ENCODE measurements at places on chromosomes 4 and X.

GRCh38 chr4:147583876-147584275, 33.3 kb upstream of the TMEM184C start:
- no peak for DNase-seq

- no peak for DNase-seq
Observed at GRCh38 chrX:105564501-105564900, 257.8 kb upstream of the NRK start.

DNA sequence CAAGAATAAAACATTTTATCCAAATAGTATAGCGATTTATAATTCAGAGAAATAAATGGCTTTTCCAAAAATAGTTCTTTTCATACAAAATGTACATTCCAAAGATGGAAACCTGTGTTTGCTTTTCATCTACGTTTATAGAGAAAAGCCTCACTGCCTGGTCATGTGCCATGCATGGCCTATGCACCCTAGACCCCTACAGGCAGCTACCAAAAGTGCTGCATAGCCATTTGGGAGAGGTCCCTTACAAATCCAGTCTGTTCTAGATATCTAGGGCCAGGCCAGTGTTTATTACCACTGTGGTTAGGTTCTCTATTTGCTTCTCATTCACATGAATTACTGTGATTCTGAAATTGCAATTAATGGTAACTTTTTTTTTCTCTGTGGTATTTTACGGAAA, 17.2 kb downstream of the HMGB2 start:
- DNase-seq, result no peak

DNA sequence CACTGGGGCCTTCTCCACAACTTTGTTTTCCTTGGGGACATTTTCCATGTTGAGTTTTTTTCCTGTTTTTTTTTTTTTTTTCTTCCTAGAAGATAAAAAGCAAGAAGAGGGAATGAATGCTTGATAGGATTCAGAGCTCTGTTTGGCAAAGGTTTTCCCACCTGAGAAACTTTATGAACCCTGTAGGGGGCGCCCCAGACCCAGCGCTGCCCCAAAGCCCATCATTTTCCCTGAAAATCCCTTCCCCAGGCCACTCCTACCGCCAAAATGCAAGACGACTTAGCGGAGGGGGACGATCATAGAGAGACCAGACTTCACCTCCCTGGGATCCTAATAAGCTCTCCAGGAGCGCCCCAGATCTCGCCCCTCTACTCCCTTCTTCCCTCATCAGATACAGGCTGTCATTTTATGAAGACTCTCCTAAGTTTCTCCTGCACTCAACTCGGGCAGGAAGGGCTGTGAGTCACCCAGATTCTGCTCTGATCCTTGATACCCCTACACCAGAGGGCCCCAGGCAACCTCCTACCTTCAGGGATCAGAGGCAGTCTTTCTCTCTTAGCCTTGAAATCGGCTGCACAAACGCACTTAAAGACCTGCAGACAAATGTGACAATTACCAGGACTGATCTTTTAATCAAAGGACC, 1.4 kb downstream of the BEX5 start:
- DNase-seq, result no peak

GRCh38 chr4:85793233-85793585, 318.3 kb downstream of the ARHGAP24 start:
- no peak for DNase-seq

- no peak for DNase-seq
Observed at GRCh38 chr4:54719378-54719777, 61.6 kb downstream of the KIT start.

DNA sequence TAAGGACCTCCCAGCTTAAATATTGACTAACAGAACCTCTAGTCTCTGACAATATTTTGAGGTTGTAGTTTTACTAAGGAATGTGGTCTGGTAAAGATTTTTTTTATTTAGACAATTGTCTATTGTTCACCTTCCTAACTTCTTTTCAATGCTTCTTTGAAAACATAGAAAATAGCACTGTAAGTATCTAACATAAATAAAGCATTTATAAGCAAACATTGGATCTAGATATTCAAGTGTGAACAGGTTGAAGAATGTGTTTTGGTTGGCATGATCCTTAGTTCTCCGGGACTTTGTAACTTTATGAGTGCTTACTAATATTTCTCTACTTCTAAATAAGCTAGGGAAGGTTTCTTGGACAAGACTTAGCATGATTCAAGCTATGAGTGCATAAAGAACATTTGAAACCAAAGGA, 285.4 kb upstream of the ARSJ start:
- DNase-seq, result no peak

DNA sequence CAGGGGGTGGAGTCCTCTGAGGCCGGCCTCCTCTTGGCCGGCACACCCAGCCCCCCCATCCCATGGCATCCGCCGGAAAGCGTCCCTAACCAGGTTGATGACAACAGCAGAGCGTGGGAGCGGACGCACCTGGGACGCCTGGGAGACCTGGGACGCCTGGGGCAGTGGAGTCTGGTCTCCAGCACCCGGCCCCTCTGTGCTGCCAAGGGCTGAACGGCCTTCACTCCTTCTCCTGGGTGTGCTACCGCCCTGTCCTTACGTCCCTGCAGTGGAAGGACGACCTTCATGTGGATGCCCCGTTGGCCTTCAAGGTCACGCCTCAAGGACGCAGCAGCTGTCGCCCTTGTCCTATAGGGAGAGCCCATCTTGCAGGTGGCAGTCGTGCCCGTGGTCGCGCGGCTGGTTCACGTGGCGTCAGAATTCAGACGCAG, 26.9 kb downstream of the NKX1-1 start:
- DNase-seq, result no peak

- DNase-seq, result no peak
Observed at GRCh38 chr4:144360146-144360793, 219.8 kb upstream of the GYPA start.

DNA sequence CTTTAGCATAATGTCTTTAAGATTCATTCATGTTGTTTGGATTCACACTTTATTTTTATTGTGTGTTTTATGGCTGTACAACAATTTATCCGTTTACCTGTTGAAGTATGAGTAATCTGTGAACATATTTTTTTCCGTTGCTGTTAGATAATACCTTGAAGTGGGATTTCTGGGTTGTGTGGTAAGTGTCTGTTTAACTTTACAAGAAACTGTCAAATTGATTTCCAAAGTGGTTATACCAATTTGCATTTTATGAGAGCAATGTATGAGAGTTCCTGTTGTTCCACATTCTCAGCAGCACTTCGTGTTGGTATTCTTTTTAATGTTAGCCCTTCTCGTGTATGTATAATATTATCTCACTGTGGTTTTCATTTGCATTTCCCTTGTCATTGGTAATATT, 53.6 kb downstream of the USP53 start:
- DNase-seq, result no peak

DNA sequence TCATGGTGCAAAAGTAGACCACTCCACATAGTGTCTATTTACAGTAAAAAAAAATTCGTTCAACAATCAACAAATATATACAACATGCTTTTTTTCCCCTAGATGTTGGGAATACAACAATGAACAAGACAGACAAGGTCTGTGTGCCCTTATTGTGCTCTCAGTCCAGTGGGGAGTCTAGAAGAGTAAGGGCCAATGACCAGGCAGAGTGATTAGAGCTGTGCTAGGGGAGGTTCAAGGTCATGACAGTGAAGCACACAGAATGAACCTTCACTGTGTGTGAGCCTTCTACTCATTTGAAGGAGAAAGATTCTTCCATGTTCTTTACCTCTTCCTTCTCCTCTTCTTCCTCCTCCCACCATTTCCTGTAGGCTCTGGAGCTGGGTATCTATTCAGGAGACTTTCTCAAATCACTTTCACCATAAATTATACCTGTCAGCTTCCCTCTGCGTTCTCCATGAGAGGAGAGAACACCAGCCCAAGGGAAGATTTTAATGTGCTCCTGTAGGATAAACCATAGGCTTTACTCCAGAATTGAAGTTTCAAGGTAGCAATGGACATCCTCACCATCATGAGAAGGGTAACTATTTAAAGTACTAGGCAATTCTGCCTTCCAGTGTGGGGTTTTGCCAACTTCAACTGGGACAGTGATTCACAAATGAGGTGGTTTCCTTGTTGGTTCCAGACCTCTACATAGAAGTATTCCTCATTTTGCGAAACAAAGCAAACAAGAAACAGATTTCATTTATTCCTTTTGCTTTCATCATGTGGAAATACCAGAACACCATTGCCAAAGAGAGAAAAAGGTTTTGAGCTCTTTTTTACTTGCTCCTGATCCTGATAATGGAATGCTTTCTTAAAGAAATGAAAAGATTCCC, 246.9 kb upstream of the GPC4 start:
- DNase-seq, result no peak

- no peak for DNase-seq
Observed at GRCh38 chrX:49165901-49166881, 3.6 kb downstream of the MAGIX start.

DNA sequence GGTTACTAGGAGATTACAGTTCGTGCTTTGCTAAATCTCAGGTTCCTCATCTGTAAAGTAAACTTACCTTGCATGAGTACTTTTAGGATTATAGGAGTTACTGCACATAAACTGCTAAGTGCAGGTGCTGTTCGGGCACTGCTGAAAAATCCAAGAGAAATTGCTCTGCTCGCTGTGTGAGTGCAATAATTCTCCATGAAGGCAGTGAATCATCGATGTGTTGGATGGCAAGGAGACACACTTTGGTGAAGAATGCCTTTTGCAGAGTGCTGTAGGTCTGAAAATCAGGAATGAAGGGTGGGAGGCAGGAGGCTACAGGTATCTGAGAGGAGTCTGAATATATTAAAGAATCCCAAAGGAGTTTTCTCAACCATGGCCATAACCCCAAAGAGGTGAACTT, 113.0 kb downstream of the CHIC2 start:
- no peak for DNase-seq

- no peak for DNase-seq
Observed at GRCh38 chrX:12234534-12235329, 96.5 kb downstream of the FRMPD4 start.

DNA sequence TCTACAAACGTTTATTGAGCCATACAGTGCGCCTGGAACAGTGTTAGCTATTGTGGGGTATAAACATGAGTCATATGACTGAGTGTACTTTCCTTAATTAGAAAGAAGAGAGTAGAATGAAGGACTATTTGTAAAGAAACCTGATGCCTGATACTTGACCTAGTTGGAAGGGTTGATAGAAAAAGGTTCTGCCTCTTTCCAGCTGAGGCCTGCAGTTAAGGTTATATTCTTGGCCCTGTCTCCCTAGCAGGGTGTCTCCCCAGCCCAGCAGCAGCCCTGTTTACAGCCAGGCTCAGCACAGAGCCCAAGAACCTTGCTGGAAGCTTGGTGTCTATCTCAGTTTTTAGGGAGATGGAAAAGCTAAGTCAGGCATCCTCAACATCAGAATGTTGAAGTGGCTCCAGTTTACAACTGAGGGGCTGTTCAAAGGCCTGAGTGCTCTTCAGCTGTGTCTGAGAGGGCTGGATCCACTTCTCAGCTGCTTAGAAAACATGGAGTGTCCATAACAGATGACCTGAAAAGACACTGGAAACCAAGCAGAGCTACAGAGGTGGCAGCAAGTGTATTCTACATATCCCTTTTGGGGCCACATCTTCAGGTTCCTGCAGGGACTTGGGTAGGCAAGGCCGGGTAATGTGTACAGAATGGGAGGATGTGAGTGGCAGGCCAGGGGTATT, 21.6 kb downstream of the NYX start:
- no peak for DNase-seq

- DNase-seq, result no peak
Observed at GRCh38 chr4:140238351-140239056, 84.5 kb upstream of the MAML3 start.

DNA sequence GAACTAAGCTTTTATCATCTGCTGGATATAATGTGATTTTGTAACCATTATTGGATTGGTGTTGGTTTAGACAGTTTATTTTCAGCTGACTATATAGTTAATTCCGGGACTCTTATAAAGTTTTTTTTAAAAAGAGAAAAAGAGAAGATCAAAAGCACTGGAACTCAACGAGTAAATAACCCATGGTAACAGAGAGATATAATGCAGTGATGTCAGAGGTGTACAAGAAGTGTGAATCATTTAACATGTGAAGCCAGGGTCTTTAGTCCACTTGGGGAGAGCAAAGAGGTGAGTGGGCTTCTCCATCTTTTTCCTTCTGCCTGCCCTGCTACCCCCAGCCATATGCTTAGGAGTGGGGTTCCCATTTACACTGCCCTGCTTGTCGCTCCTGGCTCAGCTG, 3.2 kb downstream of the TMEM165 start:
- DNase-seq, result no peak

- no peak for DNase-seq
Observed at GRCh38 chr4:126890383-126890782, 742.4 kb upstream of the INTU start.

DNA sequence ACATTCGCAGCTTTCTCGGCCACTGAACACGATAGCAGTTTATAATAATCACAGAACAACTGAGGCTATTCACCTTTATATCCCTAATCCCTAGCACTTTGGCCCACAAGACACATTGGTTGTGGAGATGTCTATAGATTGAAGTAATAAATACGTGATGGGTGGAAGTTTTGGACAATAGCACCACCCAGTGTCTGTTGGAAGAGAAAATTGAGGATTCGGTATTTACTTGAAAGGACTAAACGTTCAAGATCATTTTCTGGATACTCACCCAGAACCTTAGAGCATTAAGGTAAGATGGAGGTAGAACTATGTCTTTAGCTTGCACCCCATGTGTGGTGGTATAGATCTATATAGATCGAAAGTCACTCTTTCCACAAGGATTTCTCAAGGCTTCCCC, 787 bp upstream of the TMSB15A start:
- DNase-seq, result no peak

- no peak for DNase-seq
Observed at GRCh38 chr4:81410680-81411079, 61.0 kb downstream of the RASGEF1B start.

DNA sequence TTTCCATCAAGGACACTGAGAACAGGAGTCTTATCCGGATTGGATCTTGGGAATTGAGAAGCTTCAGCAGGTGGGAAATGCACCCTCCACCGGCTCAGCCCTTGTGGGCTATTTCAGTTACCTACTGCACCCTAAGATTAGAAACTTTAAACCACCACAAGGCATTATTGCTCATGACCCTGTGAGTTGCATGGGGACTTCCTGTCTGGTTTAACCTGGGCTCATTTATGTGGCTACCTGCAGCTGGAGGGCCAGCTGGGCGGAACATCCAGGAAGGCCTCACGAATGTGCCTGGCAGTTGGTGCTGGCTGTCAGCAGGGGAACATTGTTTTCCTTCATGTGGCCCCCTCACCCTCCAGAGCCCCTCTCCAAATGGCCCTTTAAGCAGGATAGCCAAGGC, 164.1 kb downstream of the DEFB131A start:
- no peak for DNase-seq

DNA sequence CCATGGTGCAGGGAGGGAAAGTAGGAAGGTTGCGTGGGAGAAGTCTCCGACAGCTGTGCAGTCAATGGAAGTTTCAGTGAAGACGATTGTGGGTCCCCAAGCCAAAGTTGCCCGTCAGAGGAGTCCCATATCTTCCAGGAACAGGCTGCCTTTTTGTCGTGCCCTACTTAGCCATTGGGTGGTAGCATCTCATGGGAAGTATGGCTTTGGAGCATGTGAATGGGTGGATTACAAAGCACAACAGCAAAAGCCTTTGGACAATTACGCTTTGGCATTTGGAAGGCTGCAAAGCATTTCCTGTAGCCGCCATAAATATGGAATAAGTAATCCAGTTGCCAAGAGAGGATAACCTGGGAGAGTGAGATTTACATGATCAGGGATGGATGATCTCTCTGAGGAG, 300.7 kb upstream of the BOD1L1 start:
- no peak for DNase-seq

GRCh38 chr4:25811841-25812240, 50.9 kb downstream of the SEL1L3 start:
- no peak for DNase-seq

GRCh38 chrX:7194606-7195005, 46.7 kb upstream of the PUDP start:
- no peak for DNase-seq

- DNase-seq, result no peak
Observed at GRCh38 chr4:101145021-101145420, 202.3 kb downstream of the PPP3CA start.

- no peak for DNase-seq
Observed at GRCh38 chrX:119970574-119970973, 27.0 kb upstream of the NKAP start.

All from stimulated activated CD4-positive, alpha-beta T cell treated with anti-CD3 and anti-CD28 coated beads, Interleukin-1b, Interleukin-23, amount 100 ng/mL, for 1 hour (primary cell).